Activated naive CD4-positive, alpha-beta T cell treated with anti-CD3 and anti-CD28 coated beads, Interleukin-2, amount 50 U/mL, for 16 hours (primary cell): ENCODE measurements at places on chromosomes 4 and X.

DNA sequence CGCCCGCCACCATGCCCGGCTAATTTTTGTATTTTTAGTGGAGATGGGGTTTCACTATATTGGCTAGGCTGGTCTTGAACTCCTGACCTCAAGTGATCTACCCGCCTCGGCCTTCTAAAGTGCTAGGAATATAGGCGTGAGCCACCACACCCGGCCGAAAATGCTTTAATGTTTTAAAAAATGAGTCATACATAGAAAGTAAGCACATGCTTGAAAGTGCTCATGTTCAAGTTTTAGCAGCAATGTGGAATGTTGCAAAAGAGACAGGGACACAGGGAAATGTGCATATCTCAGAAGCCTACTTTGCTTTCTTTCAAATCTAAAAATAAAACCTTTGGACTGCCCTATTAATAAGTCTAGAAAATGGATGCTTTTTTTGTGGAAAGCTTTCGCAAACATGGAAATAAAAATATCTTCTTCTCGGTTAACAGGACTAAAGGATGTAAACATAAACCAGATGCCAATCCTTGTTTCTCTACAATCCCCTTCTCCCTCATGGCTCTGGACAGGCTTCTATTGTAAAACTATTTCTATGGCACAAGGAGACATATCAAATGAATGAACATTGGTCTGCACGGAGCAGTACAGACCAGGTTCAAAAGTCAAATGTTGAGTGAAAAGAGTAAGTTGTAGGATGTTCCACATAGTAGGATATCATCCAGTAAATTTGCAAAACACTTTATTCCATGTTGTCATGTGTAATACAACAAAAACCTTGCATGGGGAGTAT is 15.0 kb downstream of the MECP2 start:
- DNase-seq: no peak

DNA sequence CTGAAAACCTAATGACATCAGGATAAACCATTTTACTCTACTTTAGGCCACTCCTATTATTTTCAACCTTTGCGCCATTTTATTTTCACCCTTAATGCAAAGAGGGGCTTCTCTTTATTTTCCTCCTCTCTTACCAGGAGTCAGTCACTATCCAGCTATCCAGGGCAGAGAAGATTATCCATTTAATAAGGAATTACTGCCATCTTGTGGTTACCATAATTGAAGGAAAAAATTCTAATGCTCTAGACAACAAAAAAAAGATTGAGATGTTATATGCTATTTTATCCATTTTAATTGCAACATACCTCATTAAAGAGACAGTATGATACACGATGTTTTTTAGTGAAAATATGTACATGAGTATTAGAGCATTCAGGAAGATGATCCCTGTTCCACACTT is 514.5 kb upstream of the FAM241A start:
- no peak for DNase-seq

DNA sequence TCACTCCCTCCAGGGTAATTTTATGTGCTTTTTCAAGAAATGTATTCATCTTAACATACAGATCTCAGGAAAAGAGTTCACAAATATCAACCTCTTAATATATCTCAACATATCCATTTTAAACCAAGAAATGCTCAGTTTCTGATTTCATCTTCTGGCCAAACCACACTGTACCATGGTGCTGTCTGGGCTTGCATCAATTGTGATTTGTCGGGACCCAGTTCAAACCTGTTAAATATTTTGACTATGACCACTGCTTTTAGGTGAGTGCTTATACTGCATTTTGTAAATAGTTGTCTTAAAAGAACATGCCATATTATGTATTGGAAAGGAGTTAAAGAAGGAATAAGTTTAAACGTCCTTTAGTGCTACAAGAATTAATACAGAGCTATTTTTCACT is 352.1 kb downstream of the SPOCK3 start:
- no peak for DNase-seq

DNA sequence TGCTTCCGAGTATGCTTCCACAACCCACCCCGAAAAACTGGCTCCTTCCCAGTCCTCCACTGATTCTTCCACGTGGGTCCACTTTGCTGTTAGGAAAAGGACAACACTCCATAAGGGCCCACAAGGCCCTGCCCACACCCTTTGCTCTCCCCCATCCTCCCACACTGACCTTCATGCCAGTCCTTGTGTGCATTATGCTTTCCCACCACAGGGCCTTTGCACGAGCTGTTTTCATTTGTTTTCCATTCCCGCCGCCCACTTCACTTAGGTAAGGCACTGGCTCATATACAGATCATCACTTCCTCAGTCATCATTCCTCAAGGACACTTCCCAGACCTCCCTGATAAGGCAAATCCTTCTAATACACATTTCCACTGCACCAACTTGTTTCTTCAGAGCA is 16.8 kb upstream of the SEL1L3 start:
- DNase-seq: no peak

DNA sequence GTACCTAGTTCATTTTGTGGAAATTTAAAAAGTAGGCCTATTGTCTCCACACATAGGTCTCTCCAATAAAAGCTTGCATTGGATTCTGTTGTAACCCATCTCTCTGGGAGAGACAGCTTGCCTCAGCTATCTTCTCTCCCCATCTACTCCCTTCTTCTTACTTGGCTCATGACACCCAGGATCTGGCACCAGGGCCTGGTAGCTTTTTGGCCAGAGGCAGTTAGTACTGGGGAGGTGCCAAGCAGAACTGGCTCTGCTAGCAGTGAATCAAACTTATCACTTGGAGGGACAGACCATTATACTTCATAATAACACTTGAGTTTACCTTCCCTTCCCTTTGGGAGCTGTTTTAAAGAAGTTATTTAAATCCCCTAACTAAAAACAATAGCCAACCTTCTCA is 31.8 kb downstream of the PLAC1 start:
- DNase-seq: no peak
